Mesenteric fat pad (tissue), 1 donor: ENCODE measurements at places on chromosomes 3 and 15. TPM values are rescaled to one million over a fixed set of nuclear protein-coding genes. Genes with fewer than 3 reads are reported as not detected.

- peak; percentile 53 for DNase-seq
Measured at GRCh38 chr3:38560284-38560683, 64.1 kb downstream of the EXOG start.

The SENP8 gene
- total RNA-seq, result 1.5 TPM

DNA sequence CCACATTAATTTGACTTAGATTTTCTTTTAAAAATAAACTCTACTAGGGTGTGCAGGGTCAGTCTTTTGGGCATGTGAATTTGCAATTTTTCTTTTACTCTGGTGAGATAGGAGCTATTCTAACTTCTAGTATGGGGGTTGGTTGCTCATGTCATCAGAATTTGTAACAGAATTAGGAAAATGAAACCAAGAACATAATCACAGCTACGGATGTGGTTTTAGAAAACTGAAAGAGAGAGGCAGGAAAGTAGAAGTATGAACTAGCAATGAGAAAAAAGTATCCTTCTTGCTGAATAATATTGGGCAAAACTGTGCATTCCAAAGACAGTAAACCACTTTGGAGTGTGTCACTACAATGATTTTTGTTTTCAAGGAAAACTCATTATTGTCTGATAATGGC lies 43.3 kb downstream of the ADPGK start:
- DNase-seq, result no peak

The SQOR gene
- total RNA-seq, result 62.1 TPM

DNA sequence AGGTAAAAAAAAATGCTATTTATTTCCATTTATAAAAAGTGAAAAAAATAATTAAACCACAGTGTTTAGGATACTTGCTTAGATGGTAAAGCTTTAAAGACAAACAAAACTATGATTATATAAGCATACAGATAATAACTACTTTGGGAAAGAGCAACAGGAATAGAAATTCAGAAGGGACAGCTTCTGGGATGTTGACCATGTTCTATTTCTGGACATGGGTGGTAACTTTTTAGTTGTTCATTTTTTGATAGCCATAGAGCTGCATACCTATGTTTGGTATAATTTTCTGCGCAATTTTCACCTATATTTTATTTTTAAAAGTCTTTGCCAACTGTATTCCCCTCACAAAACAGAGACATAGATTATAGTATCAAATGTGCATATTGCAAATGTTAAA lies 572.0 kb upstream of the NR2F2 start:
- DNase-seq, result no peak

DNA sequence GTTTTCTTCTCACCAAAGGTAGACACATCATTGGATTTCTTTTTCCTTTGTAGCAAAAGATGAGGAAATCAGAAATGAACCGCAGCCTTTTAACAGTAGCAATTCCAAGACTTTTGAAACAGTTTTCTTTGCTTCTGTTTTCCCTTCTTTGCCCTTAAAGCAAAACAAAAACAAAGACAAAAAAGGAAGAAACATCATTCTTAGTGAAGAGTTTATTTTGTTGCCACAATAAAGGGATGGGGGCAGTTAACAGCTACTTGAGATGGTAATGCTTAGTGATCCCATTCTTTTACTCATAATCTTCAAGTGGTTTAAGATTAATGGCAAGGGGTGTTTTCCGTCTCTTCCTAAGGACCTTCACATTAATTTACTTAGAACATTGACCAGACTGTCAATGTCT lies 218.8 kb downstream of the MEIS2 start:
- no peak for DNase-seq
